ENCODE measurements at places on chromosomes 6 and 20. TPM values are rescaled to one million over a fixed set of nuclear protein-coding genes. Genes with fewer than 3 reads are reported as not detected.

LBP gene
- total RNA-seq = 2.3 TPM

BTNL2 gene
- not detected for total RNA-seq

GRCh38 chr6:6736791-6737654 lies 148.5 kb downstream of the LY86 start:
- DNase-seq = peak; percentile 91

C4B gene
- total RNA-seq = 596 TPM

DNA sequence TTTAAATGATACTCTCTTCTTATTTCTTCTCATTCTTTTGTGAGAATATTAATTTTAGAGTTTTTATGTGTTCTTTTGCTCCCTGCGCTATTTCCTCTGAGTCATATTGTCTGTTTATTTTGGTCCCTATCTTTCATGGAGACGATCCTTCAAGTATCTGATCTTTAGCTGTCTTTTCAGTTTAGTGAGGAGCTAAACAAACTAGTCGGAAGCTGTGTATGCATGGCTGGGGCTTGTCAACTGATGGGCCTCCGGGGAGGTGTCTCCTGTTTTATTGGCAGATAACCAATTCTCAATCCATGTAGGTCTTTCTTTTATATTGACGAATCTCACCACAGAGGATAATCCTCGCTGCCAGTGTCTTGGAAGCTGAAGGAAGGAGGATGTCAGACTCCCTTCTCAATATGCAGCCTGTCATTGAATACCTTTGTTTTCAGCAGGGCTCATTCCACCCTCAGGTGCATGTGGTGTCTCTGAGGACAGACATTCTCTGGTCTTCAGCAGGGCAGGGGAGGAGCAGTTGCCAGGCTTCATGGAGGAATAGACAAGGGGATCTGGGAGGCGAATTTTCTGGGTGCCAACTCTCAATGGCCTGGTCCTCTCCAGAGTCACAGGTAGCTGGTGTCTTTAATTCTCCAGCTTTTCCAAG lies 64.9 kb downstream of the RNF182 start:
- no peak for DNase-seq

TP53TG5 gene
- not detected for total RNA-seq

- no peak for DNase-seq
These were observed 26.0 kb downstream of the PTPRK start for GRCh38 chr6:128494440-128494839.

RGL2 gene
- total RNA-seq = 92.4 TPM

Data from kidney (tissue), 22 donors.